ENCODE measurements at places on chromosomes 16 and 17. TPM values are rescaled to one million over a fixed set of nuclear protein-coding genes. Genes with fewer than 3 reads are reported as not detected.
A peak's percentile ranks its signal among the peaks of the same experiment; 100 is the strongest.

- DNase-seq: no peak
These were observed 7.3 kb upstream of the ZDHHC7 start for GRCh38 chr16:85018529-85019236.

DNA sequence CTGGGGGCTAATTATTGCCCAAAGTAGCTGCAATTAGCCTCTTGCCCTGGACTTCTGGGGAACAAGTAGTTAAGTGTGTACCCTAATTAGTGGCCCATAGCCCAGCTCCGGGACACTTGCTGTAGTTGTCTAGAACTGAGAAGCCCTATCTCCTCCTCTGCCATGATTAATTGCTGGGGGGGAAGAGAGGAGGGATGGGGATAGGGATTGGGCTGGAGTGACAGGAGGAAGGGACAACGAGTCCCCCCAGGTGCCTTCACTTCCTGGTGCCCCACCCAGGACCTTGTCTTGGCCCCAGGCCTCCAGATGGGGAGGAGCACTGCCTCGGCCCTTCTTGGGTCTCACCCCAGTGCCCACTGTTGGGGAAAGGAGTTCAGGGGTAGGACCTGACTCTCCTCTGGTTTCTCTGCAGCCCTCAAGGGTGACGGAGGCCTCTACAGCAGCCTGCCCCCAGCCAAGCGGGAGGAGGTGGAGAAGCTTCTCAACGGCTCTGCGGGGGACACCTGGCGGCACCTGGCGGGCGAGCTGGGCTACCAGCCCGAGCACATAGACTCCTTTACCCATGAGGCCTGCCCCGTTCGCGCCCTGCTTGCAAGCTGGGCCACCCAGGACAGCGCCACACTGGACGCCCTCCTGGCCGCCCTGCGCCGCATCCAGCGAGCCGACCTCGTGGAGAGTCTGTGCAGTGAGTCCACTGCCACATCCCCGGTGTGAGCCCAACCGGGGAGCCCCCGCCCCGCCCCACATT lies 17.4 kb downstream of the NGFR start:
- DNase-seq: no peak

GRCh38 chr16:79659344-79659743 lies 58.8 kb upstream of the MAF start:
- no peak for DNase-seq

DNA sequence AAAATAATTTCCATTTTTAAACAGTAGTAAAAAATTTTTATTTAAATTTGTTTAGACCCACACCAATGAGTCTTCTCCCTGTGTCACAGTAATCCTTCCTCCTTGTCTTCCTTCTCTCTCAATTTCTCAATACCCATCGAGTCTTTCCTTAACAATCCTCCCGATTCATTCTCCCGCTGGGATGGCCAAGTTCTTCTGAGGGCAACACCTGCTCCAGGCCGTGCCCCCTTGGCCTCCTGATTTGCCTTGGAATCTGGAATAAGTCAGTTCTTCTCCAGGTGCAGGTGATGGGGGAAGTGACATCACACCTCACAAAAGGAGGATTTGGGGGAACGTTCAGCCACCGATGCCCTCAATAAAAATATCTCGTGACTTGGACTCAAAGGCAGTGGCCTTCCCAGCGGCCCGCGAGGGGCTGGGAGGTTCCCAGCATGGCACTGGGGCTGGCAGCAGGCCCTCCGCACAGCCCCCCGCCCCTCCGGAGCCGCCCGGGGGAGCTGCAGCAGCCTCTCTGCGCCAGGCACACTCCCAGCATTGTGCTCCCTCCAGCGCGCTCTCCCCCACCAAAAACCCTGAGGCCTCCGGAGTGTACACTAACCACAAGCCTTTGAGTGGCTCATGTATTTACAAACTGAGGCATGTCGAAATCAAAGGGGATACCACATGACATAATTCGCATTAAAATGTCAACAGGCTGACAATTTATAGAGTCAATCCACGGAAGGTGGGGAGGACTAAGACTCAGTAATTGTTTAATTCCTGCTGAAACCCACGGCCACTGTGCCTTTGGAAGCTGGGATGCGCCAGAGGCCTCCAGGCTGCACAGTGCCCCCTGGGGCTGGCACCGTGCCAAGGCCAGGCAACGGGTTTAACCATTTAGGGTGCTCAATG lies 120.5 kb downstream of the ZFHX3 start:
- peak; percentile 94 for DNase-seq

- DNase-seq: peak; percentile 10
These were observed 56.9 kb downstream of the CYB5D2 start for GRCh38 chr17:4199818-4200402.

- DNase-seq: no peak
These were observed 261.2 kb downstream of the CBLN1 start for GRCh38 chr16:49020436-49020835.

- DNase-seq: no peak
These were observed 17.5 kb downstream of the SCN4A start for GRCh38 chr17:63955232-63955631.

Gene ASB16
- total RNA-seq: not detected

DNA sequence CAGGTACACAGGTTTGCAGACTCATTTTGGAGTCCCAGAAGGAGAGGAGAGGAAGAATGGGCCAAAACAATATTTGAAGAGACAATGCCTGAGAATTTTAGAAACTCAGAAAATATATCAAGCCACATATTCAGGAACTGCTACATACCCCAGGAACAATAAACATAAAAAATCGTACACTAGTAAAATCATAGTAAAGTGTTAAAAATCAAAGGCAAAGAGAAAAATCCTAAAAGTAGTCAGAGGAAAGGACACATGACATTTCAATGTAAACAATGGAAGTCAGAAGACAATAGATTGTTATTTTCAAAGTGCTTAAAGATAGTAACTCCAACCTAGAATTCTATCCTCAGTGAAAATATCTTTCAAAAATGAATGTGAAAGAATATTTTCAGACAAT lies 28.5 kb upstream of the NACA2 start:
- DNase-seq: peak; percentile 10

DNA sequence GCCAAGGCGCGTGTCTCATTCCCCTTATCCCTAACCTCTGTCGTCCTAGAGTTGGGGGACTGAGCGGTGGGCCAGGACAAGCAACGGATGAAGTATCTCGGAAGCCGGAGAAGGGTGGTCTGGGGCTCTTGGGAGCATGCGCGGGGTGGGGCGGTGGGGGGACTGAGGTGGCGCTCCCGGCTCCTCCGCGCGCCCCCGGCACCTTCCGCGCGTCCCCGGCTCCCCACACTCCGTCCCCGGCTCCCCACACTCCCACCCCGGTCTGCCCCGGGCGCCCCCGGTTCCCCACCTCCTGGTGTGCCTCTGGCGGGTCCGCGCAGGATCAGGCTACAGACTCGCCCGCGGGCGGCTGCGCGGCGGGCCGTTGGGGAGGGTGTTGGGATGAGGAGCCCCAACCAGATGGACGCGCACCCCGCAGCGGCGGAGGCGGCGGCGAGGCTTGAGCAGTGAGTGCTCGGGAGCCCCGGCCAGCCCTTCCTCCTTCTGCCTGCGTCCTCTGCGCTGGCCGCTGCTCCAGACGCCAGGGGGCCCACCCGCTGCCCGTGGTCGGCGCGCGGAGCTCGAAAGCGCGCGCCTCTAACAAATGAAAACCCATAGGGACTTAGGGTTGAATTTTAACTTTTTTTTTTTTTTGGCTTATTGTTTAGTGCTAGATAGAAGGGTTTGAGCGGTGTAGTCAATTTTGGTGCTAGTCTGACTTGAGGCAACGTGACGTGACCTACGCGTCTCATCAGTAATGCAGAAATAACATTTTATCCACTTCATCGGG lies 5.6 kb upstream of the CRYM start:
- DNase-seq: no peak

Gene CCL17
- total RNA-seq: not detected

Gene EPN3
- not detected for total RNA-seq

Gene NETO2
- 69.8 TPM for total RNA-seq
